ENCODE measurements at places on chromosomes 3 and 15. TPM values are rescaled to one million over a fixed set of nuclear protein-coding genes. Genes with fewer than 3 reads are reported as not detected.

- peak; percentile 46 for DNase-seq
These were observed 30.9 kb upstream of the C15orf39 start for GRCh38 chr15:75170711-75171341.

DNA sequence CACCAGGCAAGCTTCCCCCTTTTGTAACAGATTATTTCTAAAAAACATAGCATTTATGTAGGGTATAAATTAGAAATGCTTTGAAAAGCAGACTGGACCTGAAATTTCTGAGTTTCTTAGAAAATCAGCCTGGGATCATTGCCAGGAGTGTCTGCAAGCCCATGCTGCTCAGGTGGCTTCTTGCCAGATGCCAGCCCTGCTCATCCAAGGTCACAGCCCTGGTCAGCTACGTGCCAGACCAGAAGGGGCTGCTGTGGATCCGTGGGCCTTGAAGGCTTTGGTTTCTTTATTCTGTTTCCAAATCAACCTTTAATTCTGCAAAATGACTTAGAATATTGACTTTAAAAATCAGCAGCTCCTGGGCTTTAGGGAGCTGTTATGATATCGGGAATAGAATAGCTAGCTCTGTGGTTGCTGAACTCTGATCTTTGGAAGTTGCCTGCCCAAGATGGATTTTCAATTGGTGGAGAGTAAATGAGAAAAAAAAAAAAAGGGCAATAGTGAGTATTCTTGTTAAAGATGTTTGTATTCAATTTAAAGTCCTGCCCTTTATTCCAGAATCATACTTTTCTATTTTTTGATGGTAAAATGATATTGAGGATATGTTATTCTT is 370.1 kb upstream of the ONECUT1 start:
- DNase-seq, result no peak

DNA sequence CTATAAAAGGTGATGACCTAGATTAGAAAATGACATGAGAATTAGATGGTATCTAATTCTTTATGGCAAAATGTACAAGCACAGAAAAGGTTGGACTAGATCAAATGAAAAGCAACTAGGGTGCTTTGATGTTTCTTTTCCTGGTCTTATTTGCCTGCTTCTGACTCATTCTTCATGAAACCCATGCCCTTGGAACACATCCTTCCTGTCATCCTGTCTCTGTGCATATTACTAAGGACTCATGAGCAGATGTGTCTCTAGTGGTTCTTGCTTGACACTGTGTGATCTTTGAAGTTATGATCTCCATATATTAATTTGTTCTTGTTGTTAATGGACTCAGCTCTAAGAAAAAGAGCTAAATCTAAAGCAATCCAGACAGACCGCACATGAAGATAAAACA is 314.0 kb downstream of the ERC2 start:
- DNase-seq, result peak; percentile 4

- peak; percentile 99 for DNase-seq
These were observed 46.4 kb upstream of the HES1 start for GRCh38 chr3:194089357-194090177.

CGNL1 gene
- 0.30 TPM for total RNA-seq

- no peak for DNase-seq
These were observed 37.6 kb downstream of the SNX4 start for GRCh38 chr3:125482406-125482805.

- no peak for DNase-seq
These were observed 47.3 kb upstream of the BCHE start for GRCh38 chr3:165884518-165884917.

PAQR5 gene
- 0.91 TPM for total RNA-seq

DNA sequence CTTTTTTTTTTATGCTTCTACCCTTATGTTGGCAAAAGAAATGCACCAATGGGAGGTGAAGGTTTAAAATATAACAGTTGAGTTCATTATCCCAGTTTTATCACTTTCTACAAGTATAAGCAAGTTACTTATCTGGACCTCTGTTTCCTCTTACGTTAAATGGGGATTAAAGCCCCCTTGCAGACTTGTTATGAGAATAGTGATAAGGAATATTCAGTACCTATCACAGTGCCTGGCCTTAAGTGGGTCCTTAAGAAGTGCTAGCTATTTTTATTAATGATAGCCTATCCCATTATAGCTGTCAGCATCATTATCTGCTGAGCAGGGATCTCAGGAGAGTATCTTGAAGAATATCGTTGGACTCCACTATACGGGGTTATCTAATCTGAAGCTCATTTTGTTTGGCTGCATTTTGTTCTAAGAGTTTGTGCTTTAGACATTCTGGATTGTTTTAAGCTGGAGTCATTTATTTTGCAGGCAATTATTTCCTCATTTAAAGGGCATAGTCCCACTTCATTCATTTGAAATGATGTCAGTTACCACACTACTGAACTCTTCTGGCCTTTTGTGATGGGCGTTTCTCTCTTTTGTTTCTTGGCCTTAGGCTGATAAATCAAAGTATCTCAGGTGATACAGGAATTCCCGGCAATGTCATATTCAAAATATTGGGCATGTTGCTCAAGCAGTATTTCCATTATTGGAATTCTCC is 28.8 kb downstream of the RAB8B start:
- peak; percentile 44 for DNase-seq

DNA sequence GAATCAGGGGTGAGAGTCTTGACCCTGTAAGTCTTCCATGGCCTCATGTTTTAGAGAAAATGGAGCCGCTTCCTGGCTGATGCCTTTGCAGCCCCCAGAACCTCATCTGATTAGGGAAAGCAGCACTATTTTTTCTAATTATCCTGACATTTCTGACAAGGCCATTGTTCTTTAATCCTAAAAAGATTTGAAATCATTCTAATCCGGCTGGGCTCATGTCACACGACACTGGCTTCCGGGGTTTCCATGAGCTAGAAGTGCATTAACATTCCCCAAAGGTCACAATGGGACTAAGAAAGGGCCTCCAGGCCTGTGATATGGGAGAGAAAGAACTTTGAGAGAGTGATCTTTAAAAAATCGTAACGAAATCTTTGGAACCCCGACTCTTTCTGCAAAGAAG is 33.1 kb downstream of the RBP2 start:
- DNase-seq, result no peak

DNA sequence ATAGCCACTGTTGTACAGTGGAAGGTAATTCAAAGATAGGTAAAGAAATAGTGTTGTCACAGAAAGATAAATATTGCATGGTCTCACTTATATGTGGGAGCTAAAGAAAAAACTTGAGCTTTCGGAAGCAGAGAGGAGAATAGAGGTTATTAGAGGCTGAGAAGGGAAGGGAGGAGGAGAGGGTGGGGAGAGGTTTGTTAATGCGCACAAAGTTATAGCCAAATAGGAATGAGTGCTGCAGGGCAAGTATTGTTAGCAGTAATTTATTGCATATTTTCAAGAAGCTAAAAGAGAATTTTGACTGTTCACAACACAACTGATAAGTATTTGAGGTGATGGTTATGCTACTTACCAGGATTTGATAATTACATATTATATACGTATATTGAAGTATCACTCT is 154.2 kb downstream of the GABRG3 start:
- DNase-seq, result no peak

DNA sequence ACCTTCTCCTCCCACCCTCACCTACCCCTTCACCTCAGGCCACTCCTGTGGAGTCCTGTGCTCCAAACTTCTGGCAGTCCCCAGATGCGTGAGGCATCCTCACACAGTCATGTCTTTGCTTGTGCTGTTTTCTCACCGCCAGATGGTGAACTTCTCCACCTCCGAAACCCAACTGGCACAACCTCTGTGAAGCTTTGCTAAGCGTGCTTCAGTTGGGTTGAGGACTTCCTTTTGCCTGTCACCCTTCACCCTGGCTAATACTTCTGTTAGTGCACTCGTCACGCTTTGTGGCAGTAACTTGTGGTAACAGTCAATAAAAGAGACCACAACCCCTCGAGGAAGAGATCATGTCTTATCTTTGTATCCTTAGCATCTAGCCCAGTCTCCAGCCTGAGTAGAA is 42.0 kb upstream of the SKOR1 start:
- no peak for DNase-seq

DNA sequence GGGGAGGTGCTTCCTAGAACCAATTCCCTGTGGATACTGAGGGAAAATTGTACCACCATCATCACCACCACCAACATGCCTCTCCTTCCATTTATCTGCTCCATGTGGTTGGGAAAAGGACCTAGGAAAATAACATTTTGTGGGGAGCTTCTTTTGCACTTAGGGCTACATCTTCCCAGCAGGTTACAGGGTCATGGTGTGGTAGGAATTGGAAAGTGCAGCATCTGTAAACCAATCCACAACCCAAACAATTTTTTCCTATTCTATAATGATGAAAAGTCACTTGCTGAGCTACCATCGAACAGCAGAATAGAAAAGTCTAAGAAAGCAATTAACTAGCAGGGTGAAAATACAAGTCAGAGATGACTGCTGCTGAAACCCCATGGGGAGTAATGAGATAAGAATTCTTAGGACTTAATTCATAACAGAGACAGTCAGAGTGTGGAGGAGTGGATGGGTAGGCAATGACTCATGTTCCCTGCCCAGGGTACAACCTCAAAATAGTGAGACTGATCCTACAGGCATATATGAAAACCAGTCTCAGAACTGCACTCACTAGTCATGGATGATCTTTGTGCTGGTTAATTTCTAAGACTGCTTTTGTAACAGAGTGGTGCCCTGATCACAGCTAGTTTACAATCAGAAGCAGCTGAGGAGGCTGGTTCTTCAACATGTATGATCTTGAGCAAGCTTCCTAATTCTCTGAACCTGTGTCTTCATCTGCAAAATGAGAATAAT is 38.1 kb upstream of the LEKR1 start:
- DNase-seq, result peak; percentile 95

GRCh38 chr15:101090428-101090790 is 161.4 kb downstream of the CHSY1 start:
- DNase-seq, result no peak

GRCh38 chr3:15638891-15639262 is 37.3 kb downstream of the BTD start:
- no peak for DNase-seq

CYP8B1 gene
- total RNA-seq, result not detected

GRCh38 chr3:155763870-155764463 is 19.1 kb upstream of the PLCH1 start:
- DNase-seq, result no peak

PP2D1 gene
- not detected for total RNA-seq

GRCh38 chr3:172646439-172647015 is 64.3 kb downstream of the NCEH1 start:
- peak; percentile 69 for DNase-seq

KNL1 gene
- total RNA-seq, result 43.4 TPM

- DNase-seq, result peak; percentile 16
These were observed 21.3 kb downstream of the KIF9 start for GRCh38 chr3:47261301-47261700.

GRCh38 chr3:194042927-194043326 is 93.0 kb upstream of the HES1 start:
- peak; percentile 89 for DNase-seq

- DNase-seq, result no peak
These were observed 31.6 kb downstream of the SLC22A14 start for GRCh38 chr3:38313695-38314094.

GOLGA6L7 gene
- total RNA-seq, result not detected

DNA sequence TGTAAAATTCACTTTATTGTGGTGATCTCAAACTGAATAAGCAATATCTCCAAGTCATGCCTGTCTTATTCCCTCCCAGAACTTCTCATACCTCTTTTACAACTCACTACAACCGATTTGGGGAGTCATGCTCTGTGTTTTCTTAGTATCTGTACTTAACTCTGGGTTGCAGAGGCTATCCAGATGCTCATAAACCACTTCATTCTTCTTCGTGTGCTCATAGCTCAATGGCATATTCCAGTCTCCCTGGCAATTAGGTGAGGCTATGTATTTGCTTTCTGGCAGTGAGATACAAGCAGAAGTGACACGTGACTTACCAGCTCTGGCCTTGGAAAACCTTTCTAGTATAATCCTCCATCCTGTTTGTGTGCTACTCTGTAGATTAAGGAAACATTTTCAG is 360.9 kb downstream of the ZNF385D start:
- DNase-seq, result no peak

MYD88 gene
- total RNA-seq, result 8.1 TPM

DNA sequence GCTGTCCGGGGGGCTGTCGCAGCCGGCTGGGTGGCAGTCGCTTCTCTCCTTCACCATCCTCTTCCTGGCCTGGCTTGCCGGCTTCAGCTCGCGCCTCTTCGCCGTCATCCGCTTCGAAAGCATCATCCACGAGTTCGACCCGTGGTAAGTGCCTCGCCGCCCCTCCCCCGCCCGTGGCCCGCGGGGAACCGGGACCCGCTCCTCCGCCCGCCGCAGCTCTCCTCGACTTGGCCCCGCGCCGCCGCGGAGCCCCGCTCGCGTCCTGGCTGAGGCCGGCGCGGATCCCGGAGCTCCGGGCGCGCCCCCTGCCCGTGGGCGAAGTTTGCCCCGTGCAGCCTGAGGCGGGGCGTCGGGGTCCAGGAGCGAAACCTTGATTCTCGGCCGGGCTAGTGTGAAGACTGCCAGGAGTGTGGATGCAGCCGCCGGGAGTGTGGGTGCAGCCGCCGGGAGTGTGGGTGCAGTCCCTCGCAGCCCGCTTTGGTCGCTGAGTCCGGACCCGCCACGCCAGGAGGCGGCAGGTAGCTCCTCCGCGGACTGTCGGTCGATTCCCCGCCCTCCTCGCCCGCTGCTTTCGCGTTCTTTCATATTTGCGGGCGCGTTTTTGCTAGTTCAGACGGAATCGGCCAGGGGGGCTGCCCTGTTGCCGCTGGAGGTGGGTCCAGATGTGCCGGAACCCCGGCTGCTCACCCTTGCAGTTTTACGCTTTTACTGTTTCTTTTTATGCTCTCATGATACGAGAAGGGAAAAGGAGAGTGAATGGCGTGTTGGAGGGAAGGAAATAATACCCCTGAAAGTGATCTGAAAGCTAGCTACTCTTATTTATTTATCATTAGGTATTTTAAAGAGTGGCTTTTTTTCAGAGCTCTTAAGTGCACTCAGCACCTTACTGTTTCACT is 692 bp downstream of the STT3B start:
- peak; percentile 27 for DNase-seq

- no peak for DNase-seq
These were observed 851 bp upstream of the TEX55 start for GRCh38 chr3:119145128-119145499.

GUCA1C gene
- not detected for total RNA-seq

DNA sequence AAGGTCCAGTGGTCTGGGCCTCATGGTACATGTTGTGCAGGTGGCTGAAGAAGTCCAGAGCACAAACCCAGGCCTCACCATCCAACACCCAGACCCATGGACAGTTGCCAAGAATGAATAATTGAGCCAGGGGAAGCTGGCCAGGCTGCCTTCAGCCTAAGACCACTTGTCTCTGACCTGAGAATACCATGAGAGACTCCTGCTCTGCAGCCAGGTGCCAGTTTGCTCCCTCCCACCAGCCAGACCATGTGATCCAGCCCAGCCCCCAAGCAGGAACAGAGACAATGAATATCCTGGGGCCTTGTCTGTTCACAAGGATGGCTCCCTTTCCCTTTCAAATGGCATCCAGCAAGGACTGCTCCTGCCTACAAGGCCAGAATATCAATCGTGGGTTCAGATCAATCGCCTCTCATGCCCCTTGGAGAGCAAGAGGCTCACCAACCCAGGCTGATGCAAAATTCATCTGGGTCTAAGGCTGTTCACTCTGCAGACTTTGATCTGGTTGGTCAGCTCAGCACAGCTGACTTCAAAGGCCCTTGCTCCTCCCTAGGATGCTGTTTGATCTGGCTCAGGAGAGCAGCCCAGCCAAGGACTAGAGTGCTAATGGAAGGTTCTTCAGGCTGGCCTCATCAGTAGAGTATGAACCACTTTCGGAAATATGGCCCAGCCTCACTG is 13.4 kb downstream of the TRAIP start:
- DNase-seq, result no peak
